Smooth muscle cell of the umbilical artery (primary cell): ENCODE measurements at places on chromosomes 5 and 9. TPM values are rescaled to one million over a fixed set of nuclear protein-coding genes. Genes with fewer than 3 reads are reported as not detected.

LRSAM1 gene
- total RNA-seq = 10.4 and 17.7 TPM in 2 replicates

SPINK6 gene
- total RNA-seq = not detected in 2 replicates

ZBTB26 gene
- total RNA-seq = 4.5 and 5.5 TPM in 2 replicates

SLC4A9 gene
- not detected in 2 replicates for total RNA-seq

TMCO6 gene
- total RNA-seq = 3.6 and 5.8 TPM in 2 replicates

PCDHB4 gene
- total RNA-seq = under 0.01 and 0.09 TPM in 2 replicates

IFNA5 gene
- total RNA-seq = not detected in 2 replicates

MLANA gene
- total RNA-seq = 0.05 TPM in 1 of 2 replicates, not detected in the other

TAF11L10 gene
- total RNA-seq = not detected in 2 replicates

GPR21 gene
- 0.89 and 0.97 TPM in 2 replicates for total RNA-seq

PCDHGA7 gene
- 4.2 and 6.8 TPM in 2 replicates for total RNA-seq

EIF4E1B gene
- total RNA-seq = not detected in 2 replicates

CERCAM gene
- 158 and 228 TPM in 2 replicates for total RNA-seq

LRRC70 gene
- total RNA-seq = 0.83 and 1.2 TPM in 2 replicates

TRIM36 gene
- 1.4 and 1.5 TPM in 2 replicates for total RNA-seq

ARHGEF39 gene
- total RNA-seq = 0.30 and 0.92 TPM in 2 replicates

SPINK7 gene
- not detected in 2 replicates for total RNA-seq

ERAP2 gene
- total RNA-seq = 5.8 and 44.5 TPM in 2 replicates

GCNT4 gene
- total RNA-seq = 0.23 and 0.59 TPM in 2 replicates

ERCC8 gene
- total RNA-seq = 32.8 and 33.3 TPM in 2 replicates

ORM2 gene
- not detected in 2 replicates for total RNA-seq

DNAH5 gene
- total RNA-seq = 0.89 and 1.1 TPM in 2 replicates

C5orf58 gene
- total RNA-seq = not detected in 2 replicates

JAKMIP2 gene
- total RNA-seq = 2.1 and 5.9 TPM in 2 replicates

TXNDC8 gene
- total RNA-seq = not detected in 2 replicates

FAM240B gene
- not detected in 2 replicates for total RNA-seq

FANCG gene
- total RNA-seq = 6.8 and 13.4 TPM in 2 replicates

IL5 gene
- not detected in 2 replicates for total RNA-seq

LRRTM2 gene
- total RNA-seq = 0.32 and 0.89 TPM in 2 replicates

GPR151 gene
- total RNA-seq = not detected in 2 replicates

IGFBPL1 gene
- 0.32 TPM in 1 of 2 replicates, not detected in the other for total RNA-seq

DELE1 gene
- 37.1 and 43.3 TPM in 2 replicates for total RNA-seq

GFI1B gene
- total RNA-seq = 0.05 TPM in 1 of 2 replicates, not detected in the other

SLC31A1 gene
- 36.5 and 53.2 TPM in 2 replicates for total RNA-seq

LMNB1 gene
- total RNA-seq = 8.6 and 37.4 TPM in 2 replicates

CCNI2 gene
- total RNA-seq = not detected in 2 replicates

GDA gene
- not detected in 2 replicates for total RNA-seq

ADGRD2 gene
- total RNA-seq = not detected in 2 replicates

ECSCR gene
- total RNA-seq = 0.30 and 0.74 TPM in 2 replicates

SOHLH1 gene
- total RNA-seq = not detected in 2 replicates

PCDHA1 gene
- total RNA-seq = under 0.01 and 0.09 TPM in 2 replicates

GRAMD2B gene
- 17.8 and 22.3 TPM in 2 replicates for total RNA-seq

HRH2 gene
- not detected in 2 replicates for total RNA-seq

FAM151B gene
- total RNA-seq = 4.6 and 11.3 TPM in 2 replicates

ARHGEF37 gene
- 0.30 and 0.32 TPM in 2 replicates for total RNA-seq

TTLL11 gene
- total RNA-seq = 3.6 and 4.6 TPM in 2 replicates

C6 gene
- total RNA-seq = not detected in 2 replicates

DPYSL3 gene
- 263 and 416 TPM in 2 replicates for total RNA-seq

KIF20A gene
- total RNA-seq = 3.9 and 27.8 TPM in 2 replicates

HCN1 gene
- not detected in 2 replicates for total RNA-seq

SLC6A19 gene
- total RNA-seq = not detected in 2 replicates

CCDC107 gene
- 9.2 and 13.7 TPM in 2 replicates for total RNA-seq

C9orf153 gene
- total RNA-seq = 0.30 and 1.1 TPM in 2 replicates

LHFPL2 gene
- 99.6 and 102 TPM in 2 replicates for total RNA-seq

PCDHGA10 gene
- total RNA-seq = 6.8 and 8.6 TPM in 2 replicates

SEMA4D gene
- 0.14 and 0.30 TPM in 2 replicates for total RNA-seq

GRXCR2 gene
- total RNA-seq = not detected in 2 replicates

CLIC3 gene
- 2.5 and 3.3 TPM in 2 replicates for total RNA-seq
